Frontal cortex (tissue), 4 donors: ENCODE measurements at places on chromosomes 3 and 15. TPM values are rescaled to one million over a fixed set of nuclear protein-coding genes. Genes with fewer than 3 reads are reported as not detected.

Gene ZMYND10
- 3.7 TPM for total RNA-seq

Gene GHSR
- total RNA-seq: 0.82 TPM

Gene TIPARP
- total RNA-seq: 44.0 TPM

Gene FANCD2OS
- total RNA-seq: not detected

Gene SENP8
- total RNA-seq: 6.1 TPM

Gene IL12A
- 2.0 TPM for total RNA-seq

Gene CCDC191
- 4.1 TPM for total RNA-seq

DNA sequence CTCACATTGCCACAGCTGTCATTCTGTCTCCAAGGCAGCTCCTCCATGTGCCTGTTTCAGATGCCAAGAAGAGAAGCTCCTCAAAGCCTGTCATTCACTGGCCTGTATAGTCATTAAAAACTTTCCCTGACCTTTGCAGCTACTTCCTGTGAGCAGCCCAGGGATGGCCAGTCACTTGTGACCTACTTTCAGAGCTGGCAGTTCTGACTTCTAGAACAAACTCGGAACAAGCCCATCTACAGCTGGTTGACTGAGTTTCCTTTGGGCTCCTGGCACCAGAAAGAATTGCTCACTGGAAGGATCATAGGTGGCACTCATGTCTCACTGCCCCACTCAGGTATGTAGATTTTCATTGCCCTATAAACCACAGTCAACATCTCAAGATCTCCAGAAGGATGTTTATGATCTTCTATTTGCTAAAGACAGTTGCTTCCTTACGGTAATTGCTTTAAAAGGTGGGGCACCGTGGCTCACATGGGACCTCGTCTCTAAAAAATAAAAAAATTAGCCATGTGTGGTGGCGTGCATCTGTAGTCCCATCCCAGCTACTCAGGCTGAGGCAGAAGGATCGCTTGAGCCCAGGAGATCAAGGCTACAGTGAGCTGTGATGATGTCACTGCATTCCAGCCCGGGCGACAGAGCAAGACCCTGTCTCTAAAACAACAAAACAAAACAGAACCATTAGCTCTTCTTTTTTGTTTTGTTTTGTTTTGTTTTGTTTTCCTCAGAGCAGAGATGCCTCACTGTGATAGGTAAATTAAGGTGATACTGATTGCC, 11.2 kb upstream of the ATP13A3 start:
- DNase-seq: no peak

GRCh38 chr15:52103217-52104207, 9.1 kb downstream of the BCL2L10 start:
- DNase-seq: peak; percentile 34

DNA sequence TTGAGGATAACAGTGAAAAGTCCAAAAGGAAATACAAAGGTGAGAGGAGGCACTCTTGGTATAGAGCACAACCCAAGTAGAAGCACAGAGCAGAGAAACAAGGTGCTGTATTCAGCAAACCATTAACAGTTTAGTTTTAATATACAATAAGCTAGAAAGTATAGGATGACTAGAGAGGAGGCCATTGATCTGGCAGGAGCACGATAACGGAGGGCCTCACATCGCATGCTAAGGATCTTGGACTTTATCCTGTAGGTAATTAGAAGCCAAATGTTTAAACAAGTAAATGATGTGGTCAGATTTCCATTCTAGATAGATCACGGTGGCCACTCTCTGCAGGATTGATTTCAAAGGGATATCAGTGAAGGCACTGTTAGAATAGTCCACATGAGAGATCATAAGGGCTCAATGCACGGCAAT, 935.0 kb downstream of the ROBO1 start:
- no peak for DNase-seq

- no peak for DNase-seq
Observed at GRCh38 chr3:147875498-147875897, 466.3 kb downstream of the ZIC1 start.

DNA sequence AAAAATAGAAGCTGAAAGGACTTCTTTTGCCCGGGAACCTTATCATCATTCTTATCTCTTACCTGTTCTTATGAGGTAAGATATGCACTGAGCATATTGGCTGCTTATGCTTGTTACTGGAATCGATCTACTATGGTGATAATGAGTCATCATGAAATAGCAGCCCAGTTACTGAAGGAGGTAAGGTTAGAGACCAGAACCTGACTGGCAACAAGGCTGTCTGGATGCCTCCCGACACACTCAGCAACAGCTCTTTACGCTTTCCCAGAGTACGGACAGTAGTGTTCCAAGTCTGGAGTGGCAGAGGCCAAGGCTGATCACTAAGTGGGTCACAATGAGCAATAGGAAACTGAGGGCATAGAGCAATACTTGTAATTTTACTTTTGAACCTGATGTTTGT, 314.1 kb downstream of the NLGN1 start:
- no peak for DNase-seq

DNA sequence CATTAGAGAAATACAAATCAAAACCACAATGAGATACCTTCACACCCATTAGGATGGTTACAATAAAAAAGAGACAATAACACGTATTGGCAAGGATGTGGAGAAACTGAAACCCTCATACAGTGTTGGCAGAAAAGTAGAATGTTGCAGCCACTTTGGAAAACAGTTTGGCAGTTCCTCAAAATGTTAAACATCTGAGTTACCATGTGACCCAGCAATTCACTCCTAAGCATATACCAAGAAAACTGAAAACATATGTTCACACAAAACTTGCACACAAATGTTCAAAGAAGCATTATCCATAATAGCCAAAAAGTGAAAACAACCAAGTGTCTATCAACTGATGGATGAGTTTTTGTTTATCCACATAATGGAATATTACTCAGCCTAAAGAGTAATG, 166.9 kb upstream of the FAM3D start:
- no peak for DNase-seq

DNA sequence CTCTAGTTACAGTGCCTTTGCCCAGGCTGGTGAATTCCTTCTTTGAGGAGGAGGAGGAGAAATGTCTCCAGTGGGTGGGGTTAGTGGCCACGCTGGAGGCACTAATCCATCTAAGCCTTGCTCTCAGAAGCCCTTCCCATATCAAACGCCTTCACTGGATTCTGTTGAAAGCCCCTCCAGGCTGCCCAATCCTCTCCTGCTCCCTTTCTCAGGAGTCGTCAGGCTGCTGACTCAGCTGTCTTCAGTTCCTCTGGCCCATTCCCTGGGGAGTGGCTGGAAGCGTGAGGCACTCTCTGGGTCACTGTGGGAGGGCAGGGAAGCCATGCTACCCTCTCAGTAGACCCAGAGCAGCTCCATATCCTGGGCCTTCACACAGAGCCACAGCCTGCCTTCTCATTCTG, 2.7 kb downstream of the AP2M1 start:
- DNase-seq: no peak

DNA sequence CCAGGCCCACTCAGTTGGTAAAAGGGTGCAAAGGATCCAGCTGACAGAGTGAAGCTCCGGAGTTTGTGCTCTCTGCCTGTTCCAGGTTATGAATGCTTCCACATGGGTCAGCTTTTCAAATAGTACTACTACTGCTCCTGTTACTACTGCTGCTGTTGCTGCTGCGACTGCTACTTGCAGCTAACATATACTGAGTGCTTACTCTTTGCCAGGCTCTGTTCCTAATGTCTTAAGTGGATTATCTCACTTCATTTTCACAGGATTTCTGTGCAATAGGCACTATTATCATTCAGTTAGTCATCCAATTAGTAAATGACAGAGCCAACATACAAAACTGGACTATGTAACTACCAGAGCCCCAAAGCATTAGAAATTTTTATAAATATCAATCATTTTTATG, 106.5 kb downstream of the IQCH start:
- DNase-seq: no peak

GRCh38 chr3:186368717-186369116, 6.7 kb upstream of the DGKG start:
- DNase-seq: no peak

DNA sequence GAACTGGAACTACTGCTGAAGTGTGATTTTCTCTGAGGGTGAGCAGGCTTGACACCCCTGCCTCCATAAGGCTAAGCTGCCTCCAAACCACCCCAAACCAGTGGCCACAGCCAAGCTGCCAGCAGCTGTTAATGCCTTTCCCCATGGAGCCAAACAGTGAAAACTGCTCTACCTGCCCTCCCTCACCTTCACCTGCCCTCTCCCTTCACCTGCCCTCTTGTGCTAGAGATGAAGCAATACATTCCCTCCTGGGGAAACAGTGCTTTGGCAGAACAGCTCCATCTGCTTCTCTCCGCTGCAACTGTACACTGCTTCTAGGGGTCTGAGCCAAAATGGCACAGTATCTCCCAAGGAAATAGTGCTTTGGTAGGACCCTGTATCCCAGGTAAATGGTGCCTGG, 374.1 kb downstream of the FHIT start:
- DNase-seq: no peak

DNA sequence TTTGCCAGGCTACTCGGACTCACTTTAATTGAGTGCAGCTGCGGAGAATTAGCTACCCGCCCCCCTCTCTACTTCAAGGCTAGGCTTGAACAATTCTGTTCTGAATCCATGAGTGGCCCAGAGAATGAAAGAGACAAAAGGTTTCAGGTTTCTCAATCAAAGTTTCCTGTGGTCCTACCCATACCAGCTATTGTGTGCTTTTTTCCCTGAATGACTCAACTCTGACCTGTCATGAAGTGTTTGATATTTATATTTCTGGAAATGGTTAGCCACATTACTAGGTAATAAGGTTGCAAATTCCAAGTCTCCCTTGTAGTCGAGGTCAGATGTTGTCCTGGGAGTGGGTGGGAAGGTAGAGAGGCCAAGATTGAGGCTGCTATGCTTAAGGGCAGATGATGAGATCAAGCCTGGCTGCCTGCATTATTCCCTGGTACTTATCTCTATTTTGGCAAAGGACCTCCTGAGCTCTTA, 392.7 kb upstream of the TBL1XR1 start:
- DNase-seq: no peak

GRCh38 chr3:123656691-123657090, 71.8 kb upstream of the HACD2 start:
- no peak for DNase-seq

DNA sequence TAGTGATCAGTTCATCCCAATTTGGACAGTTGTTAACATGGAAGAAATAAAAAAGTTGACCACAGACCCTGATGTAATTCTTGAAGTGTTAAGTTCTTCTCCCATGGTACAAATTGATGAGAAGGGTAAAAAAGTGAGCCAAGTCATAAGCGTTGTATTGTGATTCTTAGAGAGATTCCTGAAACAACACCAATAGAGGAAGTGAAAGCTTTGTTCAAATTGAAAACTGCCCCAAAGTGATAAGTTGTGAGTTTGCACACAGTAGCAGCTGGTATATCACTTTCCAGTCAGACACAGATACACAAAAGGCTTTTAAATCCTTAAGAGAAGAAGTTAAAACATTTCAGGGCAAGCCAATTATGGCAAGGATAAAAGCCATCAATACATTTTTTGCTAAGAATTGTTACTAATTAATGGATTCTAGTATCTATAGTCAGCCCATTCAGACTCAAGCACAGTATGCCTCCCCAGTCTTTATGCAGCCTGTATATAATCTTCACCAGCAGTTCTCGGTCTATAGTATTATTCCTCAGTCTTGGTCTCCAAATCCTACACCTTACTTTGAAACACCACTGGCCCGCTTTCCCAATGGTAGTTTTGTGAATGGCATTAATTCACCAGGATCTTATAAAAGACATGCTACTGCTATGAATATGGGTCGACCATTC, 38.2 kb downstream of the CDIN1 start:
- DNase-seq: no peak

GRCh38 chr3:45321607-45322391, 66.6 kb upstream of the LARS2 start:
- no peak for DNase-seq

DNA sequence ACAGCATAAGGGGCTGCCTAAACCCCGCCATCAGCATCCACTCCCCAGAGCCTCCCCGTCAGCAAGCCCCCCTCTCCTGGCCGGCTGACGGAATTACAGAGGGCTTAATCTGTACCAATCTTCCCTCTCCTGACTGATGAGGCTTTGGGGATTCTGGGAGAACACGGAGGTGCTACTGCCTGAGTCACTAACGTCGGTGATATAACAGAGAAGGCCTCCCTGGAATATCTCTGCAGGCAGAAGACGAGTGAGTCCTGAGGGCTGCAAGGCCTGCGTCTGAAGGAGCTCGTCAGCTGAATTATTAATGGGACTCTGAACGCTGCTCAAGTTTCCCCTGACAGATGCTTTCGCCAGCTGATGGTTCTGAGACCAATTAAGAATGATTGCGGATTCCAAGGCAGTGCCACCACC, 147.7 kb downstream of the XXYLT1 start:
- DNase-seq: no peak

DNA sequence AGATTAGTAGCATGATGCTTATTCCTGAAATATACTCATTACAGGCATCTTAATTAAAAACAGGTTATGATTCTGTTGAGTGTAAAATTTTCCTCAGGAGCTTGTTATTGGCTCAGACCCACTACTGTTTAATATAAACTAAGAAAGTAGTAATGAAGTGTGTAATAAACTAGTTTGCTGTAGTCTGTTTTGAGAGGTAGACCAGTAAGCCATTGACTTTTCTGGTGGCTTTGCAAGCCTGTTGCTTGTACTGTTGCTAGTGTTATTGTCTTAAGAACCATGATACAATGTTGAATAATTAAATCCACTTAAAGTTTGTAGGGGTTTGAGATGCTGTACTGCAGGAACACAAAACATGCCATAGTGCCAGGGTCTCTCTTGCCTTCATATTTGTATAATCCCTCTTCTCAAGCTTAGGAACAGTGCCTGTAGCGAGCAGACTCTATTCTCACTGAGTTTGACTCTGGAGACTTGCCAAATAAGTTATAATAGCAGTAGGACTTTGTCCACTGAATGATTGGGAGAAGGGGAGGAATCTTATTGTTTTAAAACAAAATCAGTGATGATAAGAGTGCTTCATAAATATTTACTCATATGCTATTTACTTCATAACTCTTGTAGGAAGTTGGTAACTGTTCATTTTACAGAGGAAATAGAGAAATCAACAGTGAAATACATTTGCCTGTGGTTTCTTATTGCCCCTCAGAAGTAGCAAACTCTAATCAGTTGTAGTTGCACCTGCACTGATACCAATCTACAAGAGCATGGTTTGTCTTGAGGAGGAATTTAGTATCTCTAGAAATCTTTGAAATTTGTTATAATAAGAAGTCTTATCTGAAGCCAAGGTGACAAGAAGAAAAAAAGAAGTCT, 13.4 kb downstream of the TCF12 start:
- DNase-seq: no peak

DNA sequence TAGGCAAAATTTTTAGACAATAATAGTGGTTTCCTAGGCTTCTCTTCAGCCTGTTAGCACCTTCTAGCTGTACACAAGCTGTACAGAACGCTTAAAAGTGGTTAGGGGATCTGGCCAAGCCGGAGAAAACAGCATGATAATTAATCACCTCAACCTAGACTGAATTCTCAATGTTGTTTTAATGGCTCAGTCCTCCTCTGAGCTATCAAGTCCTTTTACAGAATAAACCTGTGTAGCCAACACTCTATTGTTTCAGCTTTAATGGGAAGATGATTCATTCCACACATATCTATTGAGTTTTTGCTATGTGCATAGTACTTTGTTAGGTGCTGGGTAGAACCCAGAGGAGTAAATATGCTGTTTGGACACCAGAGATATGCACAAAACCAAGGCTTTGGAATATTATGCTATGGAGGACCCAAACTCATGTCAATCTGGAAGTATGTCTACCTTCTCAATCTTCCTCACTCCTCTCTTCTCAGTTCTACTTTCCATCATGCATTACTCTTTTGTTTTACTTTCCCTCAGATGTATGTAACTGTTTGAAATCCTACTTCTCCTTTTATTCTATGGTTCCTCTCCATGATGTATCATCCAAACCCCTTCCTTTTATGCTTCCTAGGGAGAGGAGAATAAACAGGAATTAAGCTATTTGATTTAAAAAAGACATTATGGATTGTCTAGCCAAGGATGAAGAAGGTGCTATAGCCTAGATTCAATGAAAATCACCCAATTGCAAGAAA, 27.6 kb upstream of the UBE2E2 start:
- DNase-seq: no peak
